ENCODE measurements at places on chromosomes 3 and 15.

DNA sequence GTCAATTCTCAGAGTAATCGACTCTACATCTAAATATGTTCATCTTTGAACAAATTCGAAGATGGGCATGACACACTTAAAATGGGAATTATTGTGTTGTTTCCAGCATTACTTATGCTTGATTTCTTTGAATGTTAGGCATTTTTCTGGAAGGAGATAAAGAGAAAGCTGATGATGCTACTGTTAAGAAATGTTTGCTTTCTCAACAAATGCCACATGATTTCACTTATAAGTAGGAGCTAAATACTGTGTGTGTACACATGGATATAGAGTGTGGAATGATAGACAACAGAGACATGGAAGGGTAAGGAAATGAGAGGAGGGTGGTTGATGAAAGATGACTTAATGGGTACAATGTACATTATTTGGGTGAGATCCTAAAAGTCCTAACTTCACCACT lies 400.9 kb downstream of the TBL1XR1 start:
- no peak for DNase-seq

- DNase-seq = no peak
Observed at GRCh38 chr3:159634483-159634882, 354.2 kb upstream of the IL12A start.

GRCh38 chr3:50995085-50995824 lies 320.5 kb downstream of the DOCK3 start:
- no peak for DNase-seq

DNA sequence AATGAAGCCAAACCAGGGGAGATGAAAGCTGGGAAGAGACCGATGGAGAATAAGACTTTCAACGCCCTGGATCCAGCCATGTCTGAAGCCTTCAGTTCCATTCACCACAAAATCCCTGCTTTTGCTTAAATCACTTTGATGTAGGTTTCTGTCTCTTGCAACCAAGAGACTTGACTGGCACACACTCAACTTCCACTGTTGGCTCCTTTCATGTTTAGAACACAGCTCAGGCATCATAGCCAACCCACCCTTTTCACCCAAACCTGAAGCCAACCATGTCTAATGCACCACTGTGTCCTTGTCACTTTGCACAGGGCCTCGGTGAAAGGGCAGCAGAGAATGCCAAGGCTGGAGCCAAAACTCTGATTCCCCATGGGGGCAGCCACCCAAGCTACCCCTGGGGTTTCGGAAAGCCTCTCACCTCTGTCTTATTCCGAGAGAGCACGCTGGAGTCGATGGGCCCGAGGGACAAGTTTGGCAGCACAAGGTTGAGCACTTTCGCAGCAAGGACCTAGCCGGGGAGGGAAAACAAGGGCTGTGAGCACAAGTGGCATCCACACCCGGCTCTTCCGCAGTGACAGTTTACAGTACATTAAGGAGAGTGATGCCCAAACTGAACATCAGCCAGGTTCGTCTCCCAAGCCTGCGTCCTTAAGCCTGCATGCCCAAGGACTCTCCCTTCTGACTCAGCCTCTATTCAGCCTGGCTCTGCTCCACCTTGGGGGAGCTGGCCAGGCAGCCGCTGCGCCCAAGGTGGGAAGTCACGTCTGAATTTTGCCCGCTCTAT lies 37.6 kb downstream of the ABTB1 start:
- no peak for DNase-seq

DNA sequence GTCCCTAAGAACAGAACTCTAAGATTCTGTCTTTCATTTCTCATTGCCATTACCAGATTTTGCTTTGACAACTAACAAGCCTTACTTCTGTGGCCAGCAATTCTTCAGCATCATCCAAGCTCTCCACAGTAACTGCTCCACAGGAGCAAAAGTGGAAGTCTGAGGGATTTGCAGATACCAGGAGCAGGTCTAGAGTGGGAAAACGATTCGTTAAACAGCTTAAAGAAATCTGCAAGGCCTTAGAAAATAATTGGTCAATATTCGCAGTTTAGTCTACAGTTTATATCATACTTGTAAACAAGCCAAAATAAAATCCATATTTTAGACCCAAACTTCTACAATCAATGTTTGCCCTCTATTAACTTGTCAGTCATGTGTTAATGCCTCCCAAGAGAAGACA lies 24.1 kb downstream of the MYH15 start:
- DNase-seq = no peak

GRCh38 chr3:102714567-102714966 lies 279.8 kb downstream of the ZPLD1 start:
- DNase-seq = no peak

DNA sequence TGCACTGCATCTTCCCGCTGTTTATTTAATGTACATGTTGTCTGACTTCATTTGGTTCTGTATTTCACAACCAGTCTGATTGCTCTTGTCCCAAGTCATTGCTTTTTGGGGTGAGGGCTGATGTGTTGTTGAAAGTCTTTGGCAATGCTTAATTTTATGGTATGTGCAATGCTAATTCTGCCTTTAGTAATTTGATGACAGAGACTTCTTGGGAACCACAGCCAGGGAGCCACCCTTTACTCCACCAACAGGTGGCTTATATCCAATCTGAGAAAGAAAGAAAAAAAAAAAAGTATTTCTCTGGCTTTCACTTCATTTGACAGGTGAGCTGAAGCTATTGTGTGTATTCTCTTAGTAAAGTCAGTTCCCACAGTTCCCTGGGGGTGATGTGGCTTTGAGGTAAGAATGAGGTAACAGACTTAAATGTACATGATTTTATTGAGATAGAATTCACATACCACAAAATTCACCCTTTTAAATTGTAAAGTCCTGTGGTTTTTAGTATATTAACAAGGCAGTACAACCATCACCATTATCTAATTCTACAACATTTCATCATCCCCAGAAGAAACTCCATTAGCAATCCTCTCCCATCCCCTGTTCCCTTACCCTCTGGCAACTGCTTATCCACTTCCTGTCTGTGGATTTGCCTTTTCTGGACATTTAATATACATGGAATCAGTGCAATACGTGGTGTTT lies 97.3 kb downstream of the SLCO3A1 start:
- no peak for DNase-seq

DNA sequence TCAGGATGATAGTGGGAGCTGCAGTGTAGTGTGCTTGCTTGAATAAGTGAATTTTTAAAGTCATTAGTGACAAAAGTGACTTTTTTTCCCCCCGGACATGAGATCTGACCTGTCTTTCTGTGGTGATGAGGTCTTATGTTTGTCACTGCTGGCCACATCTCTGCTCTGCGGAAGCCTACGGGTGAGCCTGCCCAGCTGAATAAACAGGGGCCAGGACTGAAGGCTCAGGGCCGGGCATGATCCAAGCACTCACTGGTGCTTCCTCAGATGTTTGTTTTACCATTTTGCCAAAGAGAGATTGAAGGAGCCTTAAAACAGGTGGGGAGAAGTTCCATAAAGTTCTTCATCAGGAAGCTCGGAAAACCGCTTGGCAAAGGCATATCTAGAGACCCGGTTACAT lies 35.0 kb downstream of the RPL39L start:
- no peak for DNase-seq

DNA sequence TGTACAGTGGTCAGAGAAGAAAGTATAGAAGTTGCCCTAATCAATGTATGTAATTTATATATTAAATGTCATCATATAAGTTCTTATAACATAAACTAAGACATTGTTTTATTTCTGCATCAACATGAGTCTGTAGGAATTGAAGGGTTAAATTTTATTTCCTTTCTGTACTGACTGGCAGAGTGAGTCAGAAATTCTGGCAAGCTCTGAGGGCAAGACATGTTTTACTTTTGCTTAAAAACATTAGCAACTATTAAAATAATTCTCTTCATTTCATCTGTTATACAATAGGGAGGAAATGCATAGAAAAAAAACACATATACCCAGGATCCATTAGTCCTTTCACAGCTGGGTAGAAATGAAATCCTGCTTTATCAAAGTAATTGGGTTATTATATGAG lies 171.4 kb upstream of the ALCAM start:
- no peak for DNase-seq

Data from Right ventricle myocardium inferior (tissue), 1 donor.